ENCODE measurements at places on chromosomes 4 and X.

DNA sequence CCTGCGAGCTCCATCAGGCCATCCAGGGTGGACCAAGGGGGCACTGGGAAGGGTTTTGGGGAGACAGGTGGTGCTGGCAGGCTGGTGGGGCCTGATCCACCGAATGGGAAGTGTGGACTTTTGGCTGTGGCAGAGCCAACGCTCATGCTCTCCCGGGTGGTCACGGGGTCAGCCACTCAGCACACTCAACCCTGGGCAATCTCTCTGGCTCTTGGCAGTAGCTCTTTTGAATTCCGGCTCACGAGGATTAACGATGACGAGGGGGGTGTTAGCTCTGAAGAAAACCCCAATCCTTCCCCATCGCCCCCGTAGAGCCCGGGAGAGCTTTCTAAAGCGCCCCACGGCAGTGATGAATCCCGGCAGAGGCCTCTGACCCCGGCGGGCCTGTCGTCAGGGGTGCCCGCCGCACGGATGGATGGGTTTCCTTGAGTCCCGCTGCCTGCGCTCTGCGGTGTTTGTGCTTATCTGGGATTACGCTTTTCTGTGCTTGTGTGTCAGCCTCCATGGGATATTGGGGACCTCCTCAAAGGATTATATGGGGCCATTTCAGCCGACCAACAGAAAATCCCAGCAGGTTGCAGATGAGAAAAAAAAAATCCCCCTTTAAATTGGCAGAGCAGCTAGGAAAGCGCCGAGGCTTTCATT lies 156.8 kb upstream of the PSAPL1 start:
- DNase-seq: no peak
- H3K36me3 ChIP-seq: no peaks in the 10 kb centered on the region
- H3K27ac ChIP-seq: no peak overlapping the region

- H3K27ac ChIP-seq: no peak overlapping the region
- peaks cover 3% of the 10 kb centered on the region for H3K27me3 ChIP-seq
- DNase-seq: no peak
- no peaks in the 10 kb centered on the region for H3K36me3 ChIP-seq
- no peak overlapping the region for H3K4me3 ChIP-seq
These were observed 31.3 kb upstream of the ANXA5 start for GRCh38 chr4:121728066-121728465.

GRCh38 chr4:153152501-153153338 lies 51.5 kb upstream of the TRIM2 start:
- peak overlapping the region; percentile 60 for H3K27ac ChIP-seq
- H3K4me1 ChIP-seq: peaks cover 46% of the 10 kb centered on the region
- no peaks in the 10 kb centered on the region for H3K36me3 ChIP-seq

DNA sequence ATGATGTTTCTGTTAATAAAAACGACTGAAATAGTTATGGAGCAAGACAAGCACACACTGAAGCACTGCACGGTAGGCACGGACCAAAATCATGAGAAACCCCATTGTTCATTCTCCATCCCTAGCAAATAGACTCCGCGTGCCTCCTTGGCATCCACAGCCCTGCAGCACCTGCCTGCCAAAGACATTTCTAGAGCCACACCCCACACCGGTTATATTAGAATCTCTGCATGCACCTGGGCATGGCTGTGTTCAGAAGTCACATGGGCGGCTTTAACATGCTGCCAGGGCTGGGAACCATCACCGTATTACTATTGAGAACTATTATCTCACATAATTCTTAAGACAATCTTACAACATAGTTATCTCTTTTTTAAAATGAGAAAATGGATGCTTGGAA lies 5.9 kb downstream of the PDLIM3 start:
- no peak for DNase-seq
- no peak overlapping the region for H3K4me3 ChIP-seq
- peaks cover 48% of the 10 kb centered on the region for H3K27me3 ChIP-seq
- no peak overlapping the region for H3K27ac ChIP-seq

DNA sequence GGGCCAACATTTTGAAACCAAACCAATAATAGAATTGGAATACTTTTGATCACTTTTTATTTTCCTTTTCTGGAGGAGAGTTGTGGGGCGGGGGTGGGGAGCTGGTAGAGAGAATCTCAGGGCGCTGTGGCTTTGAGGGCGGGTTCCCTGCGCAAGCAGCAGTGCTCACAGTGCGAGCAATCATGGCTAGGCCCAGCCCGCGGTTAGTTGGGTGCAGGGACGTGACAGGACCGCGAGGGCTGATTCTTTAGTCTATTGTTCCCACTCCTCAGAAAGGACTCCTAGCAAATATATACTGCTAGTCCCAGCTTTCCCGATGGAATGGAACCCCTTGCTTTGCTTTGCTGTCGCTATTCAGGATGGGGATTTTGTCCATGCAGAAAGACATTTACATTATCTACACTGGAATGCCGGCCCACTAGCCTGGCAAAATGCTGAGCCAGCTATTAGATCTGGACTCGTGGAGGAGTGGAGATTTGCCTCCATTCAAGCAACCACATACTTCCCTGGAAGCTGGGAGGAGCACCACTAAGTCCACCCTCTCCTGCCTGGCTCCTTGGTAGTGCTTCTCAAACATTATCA lies 23.9 kb upstream of the APLN start:
- H3K36me3 ChIP-seq: no peaks in the 10 kb centered on the region
- H3K4me1 ChIP-seq: peaks cover 19% of the 10 kb centered on the region
- H3K27me3 ChIP-seq: no peaks in the 10 kb centered on the region
- peak overlapping the region; percentile 45 for H3K4me3 ChIP-seq
- DNase-seq: peak; percentile 27
- H3K27ac ChIP-seq: no peak overlapping the region

DNA sequence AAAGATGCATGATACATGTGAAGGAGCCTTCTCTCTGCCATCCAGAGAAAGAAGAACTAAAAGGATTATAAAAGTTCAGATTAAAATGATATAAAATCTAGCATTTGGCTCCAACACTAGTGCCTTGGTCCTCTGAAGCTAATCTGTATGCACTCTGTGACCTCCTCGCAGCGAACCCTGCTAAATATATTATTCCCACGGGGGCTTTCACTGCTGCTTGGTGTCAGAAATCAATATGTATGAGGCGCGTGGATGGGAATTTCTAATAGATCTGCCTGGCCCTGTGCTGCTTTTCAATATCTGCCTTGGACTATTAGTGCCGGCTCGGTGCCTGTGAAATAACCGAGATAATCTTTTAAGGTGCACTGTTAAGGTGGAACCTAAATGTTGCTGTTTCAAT lies 69.7 kb downstream of the CXXC4 start:
- no peaks in the 10 kb centered on the region for H3K27me3 ChIP-seq
- DNase-seq: no peak
- H3K27ac ChIP-seq: no peak overlapping the region
- H3K4me1 ChIP-seq: no peaks in the 10 kb centered on the region
- H3K4me3 ChIP-seq: no peak overlapping the region

- peaks cover 6% of the 10 kb centered on the region for H3K27me3 ChIP-seq
- no peak for DNase-seq
- no peaks in the 10 kb centered on the region for H3K36me3 ChIP-seq
- no peak overlapping the region for H3K4me3 ChIP-seq
These were observed 86.8 kb upstream of the FAM241A start for GRCh38 chr4:112058433-112058832.

- H3K27me3 ChIP-seq: no peaks in the 10 kb centered on the region
- DNase-seq: peak; percentile 15
- H3K36me3 ChIP-seq: peaks cover 9% of the 10 kb centered on the region
- H3K27ac ChIP-seq: peak overlapping the region; percentile 92
- peak overlapping the region; percentile 88 for H3K4me3 ChIP-seq
- H3K4me1 ChIP-seq: peaks cover 19% of the 10 kb centered on the region
These were observed 1.0 kb downstream of the AGA start for GRCh38 chr4:177441061-177441802.

- no peaks in the 10 kb centered on the region for H3K4me1 ChIP-seq
- no peak overlapping the region for H3K27ac ChIP-seq
- no peaks in the 10 kb centered on the region for H3K36me3 ChIP-seq
- DNase-seq: no peak
These were observed 35.4 kb upstream of the SPP1 start for GRCh38 chr4:87939978-87940690.

DNA sequence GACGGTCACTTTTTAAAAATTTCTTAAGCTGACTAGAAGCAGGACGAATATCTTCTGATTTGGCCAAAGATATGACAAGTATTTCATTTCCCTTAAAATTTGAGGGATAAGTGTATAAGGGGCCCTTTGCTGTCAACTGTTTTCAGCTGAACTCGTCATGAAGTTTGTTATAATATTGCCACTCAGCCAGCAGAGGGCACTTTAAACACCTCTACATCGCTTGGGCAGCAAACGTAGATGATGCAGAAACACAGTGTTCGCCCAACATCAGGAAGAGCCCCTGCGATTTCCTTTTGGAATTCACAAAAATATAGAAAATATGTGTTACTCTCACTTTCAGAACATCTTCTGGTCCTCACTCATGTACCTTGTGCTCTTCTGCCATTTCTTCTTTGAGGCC lies 435.7 kb upstream of the FMR1 start:
- H3K4me1 ChIP-seq: no peaks in the 10 kb centered on the region
- H3K27me3 ChIP-seq: no peaks in the 10 kb centered on the region
- H3K27ac ChIP-seq: no peak overlapping the region
- H3K36me3 ChIP-seq: no peaks in the 10 kb centered on the region
- no peak for DNase-seq

GRCh38 chr4:186266729-186267456 lies 904 bp downstream of the F11 start:
- H3K4me1 ChIP-seq: no peaks in the 10 kb centered on the region
- no peak for DNase-seq
- H3K36me3 ChIP-seq: no peaks in the 10 kb centered on the region
- H3K27me3 ChIP-seq: peaks cover 26% of the 10 kb centered on the region

Measured in activated naive CD8-positive, alpha-beta T cell treated with anti-CD3 and anti-CD28 coated beads, Interleukin-2, amount 50 U/mL, for 24 hours (primary cell).